ENCODE measurements at places on chromosomes 2 and 18. TPM values are rescaled to one million over a fixed set of nuclear protein-coding genes. Genes with fewer than 3 reads are reported as not detected.

DNA sequence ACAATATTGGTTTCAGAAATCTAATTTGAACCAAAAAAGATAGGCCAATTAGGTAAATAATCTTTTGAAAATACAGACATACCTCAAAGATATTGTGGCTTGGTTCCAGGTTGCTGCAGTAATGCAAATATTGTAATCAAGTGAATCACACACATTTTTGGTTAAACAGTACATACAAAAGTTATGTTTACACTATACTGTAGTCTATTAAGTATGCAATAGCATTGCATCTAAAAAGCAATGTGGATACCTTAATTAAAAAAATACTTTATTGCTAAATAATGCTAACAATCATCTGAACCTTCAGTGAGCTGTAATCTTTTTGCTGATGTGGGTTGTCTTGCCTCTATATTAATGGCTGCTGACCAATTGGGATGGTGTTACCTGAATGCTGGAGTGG, 67.3 kb downstream of the KYNU start:
- no peak for DNase-seq

- no peak for DNase-seq
Measured at GRCh38 chr2:128579825-128580224, 261.2 kb upstream of the HS6ST1 start.

DNA sequence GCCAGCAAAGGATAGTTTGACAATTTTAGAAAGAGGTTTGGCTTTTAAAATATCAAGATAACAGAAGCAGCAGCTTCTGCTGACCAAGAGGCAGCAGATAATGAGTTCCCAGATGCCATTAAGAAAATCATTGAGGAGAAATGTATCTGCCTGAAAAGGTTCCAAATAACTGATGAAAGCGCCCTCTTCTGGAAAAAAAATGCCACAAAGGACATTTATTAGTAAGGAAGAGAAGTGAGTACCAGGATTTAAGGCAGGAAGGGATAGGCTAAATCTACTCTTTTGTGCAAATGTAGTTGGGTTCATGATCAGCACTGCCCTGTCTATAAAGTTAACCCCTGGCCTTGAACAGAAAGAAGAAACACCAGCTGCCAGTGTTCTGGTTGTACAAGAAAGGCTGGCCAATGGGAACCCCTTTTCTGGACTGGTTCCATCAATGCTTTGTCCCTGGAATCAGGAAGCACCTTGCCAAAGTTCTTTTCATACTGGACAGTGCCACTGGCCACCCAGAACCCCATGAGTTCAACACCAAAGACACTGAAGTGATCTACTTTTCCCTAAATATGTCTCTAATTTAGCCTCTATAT, 40.6 kb downstream of the DHX57 start:
- DNase-seq = no peak

GRCh38 chr18:43160509-43160908, 45.0 kb upstream of the RIT2 start:
- no peak for DNase-seq

DNA sequence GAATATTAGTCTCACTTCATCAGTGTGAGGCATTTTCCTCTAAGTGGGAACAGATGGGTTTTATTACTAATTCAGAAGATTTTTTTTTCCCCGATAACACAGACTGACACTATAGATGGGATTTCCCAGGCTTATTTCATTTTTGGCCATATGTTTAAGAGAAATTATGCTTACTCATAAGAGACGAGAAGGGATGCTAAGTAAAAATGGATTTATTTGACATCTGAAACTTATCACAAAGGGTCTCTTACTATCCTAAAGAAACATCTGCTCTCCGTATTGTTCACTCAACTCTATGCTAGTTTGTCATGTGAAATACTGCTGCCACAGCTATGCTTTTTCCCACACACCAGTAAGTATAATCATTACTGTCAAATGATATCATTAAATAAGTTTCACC, 1476.3 kb downstream of the LRP1B start:
- DNase-seq = no peak

DNA sequence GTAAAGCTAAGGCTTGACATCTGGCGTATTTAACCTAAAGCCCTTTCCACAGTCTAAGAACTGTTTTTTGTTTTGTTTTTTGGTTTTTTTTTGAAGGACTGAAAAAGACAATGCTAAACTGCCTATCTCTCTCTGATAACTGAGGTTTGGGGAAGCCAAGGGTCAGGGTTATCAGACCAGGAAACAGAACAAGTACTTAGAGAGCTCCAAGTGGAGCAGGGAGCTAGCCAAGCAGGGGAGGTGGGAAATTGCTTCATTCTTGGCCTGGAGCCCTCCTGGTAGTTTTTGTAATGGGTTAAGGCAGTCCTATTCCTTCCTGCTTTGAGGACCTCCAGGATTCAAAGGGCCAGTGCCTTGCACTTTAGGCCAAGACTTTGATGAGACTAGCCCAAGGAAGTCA, 154.3 kb upstream of the LTBP1 start:
- no peak for DNase-seq

- no peak for DNase-seq
Measured at GRCh38 chr2:217215877-217216276, 356.0 kb upstream of the TNP1 start.

GRCh38 chr2:46471697-46472096, 7.7 kb upstream of the TMEM247 start:
- DNase-seq = no peak

DNA sequence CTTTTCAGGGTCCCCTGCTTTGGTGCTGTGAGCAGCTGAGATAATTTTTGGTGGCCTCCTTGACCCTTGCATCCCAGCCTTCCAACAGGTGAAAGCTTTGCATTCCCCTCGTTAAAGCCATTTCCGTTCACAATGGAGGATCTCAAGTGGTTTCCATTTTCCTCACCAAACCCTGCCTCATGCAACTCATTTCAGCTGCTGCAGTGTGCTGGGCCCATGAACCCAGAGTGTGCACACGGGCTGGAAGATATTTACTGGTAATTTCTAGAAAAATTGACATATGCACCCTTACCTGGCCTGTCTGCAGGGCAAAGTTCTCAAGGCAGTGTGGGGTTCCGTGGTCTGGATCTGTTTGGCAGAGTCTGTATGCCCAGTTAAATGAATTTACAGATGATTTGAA, 246.8 kb upstream of the HS6ST1 start:
- no peak for DNase-seq

DNA sequence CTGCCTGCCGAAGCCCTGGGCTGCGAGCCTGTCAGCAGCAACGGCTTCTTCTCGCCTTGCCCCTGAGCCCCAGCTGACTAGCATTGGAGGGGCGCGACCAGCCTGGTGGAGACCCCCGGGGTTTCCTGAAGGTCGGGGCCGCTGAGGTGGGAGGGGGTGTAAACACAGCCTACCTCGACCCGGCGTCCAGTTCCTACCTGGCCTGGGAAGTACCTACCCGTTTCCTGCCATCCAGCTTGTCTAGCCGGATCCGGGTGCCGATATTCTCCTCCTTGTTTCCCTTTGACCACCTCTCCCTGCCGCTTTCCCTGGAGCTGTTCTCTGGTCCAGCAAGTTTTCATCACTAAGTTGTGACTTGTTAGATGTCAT, 511 bp downstream of the MOB4 start:
- peak; percentile 27 for DNase-seq

DNA sequence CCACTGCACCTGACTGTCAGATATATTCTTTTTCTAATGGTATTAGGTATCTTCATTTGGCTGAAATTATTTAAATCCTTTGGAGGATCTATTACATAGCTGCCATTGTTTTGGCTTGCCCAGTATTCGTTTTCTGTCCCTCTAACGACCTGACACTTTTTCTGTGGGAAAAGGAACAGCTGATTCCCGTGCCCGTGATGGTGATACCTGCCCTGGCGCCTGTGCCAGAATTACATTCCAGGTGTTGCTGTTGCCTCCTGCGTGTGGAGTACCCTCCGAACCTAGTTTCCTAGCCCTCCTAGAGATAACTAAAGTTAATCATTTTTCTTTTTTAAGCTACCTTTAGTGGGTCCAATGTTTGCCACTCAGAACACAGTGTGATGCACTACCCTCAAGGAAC, 14.0 kb downstream of the HOXD1 start:
- no peak for DNase-seq

DNA sequence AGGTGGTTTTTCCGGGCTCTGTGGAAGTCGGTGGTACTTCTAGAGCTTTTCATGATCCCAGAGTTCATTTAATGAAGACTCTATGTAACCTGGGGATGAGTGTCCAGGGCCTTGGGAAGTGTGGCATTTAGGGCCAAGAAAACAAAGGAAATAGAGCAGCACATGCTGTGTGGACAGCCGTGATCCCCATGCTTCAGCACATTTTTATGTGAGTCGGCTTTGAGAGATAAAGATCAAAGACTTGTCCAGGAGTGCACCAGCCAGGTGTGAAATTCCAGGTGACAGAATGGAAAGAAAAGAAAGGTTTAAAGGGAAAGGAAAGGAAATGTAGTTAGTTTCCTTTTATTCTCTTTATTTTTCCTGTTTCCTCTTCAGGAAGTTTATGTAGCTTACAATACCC, 258.0 kb upstream of the NRP2 start:
- DNase-seq = no peak

DNA sequence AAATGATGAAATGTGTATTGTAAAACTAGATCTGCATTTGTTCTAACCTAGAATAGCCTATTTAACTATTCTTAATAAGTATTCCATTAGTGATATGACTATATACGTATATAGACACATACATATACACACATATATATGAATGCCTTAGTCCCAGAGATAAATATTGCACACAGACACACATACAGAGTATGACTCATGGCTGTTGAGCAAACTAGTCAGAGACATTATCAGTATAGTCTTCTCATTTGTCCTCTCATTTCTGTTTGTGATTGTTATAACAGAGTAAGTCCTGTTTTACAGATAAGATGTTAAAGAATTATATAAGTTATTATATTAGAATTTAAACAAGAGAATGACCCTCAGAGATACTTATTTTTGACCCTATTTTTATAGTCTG, 202.5 kb downstream of the CCDC102B start:
- DNase-seq = no peak

- DNase-seq = no peak
Measured at GRCh38 chr2:230234122-230234722, 8.7 kb downstream of the SP140 start.

DNA sequence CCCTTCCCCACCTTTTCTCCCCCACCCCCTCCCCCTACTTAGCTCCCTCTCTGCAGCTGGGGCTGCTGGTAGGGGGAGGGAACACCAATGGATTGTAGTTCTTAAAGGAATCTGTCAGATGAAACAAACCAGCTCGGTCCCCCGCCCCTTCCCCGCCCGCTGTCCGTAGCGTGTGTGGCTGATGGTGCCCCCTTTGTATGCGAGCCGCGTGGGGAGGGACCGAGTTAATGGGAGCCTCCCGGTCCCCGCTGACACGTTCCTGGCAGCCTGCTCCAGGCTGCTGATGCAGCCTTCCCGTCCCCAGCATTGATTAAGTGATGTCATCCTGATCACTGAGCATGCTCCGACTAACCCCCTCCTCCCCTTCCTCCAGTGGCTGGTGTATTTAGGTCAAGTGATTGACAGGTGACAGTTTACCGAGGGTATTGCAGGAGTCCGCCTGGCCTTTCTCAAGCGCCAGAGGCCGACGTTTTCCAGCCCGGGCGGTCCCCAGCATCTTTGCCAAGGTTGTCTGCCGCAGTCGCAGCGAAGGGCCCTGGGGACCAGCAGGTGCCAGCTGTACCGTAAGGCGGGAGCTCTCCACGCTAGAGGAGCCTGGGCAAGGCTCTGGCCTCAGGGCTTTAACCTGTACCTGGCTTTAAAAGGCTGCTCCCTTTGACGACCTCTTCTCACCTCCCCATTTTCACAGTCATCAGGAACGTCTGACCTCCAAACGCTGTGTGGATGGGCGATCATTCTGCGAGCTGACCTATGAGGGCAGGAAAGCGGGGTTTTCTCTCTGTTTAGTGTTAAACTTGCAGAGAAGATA, 1.8 kb downstream of the KIF5C start:
- DNase-seq = no peak

GRCh38 chr2:3465844-3466481, 53.4 kb downstream of the ADI1 start:
- peak; percentile 83 for DNase-seq

- DNase-seq = no peak
Measured at GRCh38 chr2:218755567-218756404, 26.2 kb upstream of the CYP27A1 start.

DNA sequence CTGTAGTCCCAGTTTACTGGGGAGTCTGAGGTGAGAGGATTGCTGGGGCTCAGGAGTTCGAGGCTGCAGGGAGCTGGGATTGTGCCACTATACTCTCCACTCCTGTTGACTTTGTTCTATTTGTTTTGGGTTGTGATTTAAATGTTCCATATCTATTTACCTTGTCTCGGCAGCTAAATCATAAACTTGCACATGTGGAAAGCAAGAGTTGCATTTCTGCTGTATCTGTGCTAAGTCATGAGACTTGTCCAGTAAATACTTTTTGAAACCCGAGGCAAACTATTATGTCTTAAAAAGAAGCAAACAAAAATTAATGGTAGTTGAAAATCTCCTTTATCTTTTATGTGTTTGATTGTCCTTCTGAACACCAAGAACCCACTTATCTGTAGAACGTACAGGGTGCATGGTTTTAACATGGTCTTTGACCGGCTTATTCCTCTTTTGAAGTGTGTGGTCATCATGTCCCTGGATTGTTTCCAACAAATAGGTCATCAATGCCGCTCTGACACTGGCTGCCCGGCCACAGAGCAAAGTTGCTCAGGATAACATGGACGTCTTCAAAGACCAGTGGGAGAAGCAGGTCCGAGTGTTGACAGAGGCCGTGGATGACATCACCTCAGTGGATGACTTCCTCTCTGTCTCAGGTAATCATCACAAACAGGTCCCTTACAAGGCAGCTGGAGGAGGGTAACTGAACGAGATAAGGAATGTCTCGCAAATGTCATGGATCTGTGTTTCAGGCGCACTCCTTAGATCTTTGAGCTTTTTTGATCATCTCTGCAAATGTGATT, 241.1 kb upstream of the LRRTM1 start:
- DNase-seq = no peak

GRCh38 chr2:177348733-177349693, 43.6 kb upstream of the AGPS start:
- DNase-seq = no peak

- DNase-seq = no peak
Measured at GRCh38 chr2:179447839-179448447, 183.3 kb upstream of the SESTD1 start.

- DNase-seq = no peak
Measured at GRCh38 chr2:232147440-232148077, 186.0 kb downstream of the DIS3L2 start.

GRCh38 chr18:79062806-79063205, 6.4 kb upstream of the ATP9B start:
- DNase-seq = no peak

- no peak for DNase-seq
Measured at GRCh38 chr2:38474715-38475566, 97.9 kb upstream of the ATL2 start.

Gene NDUFV2
- total RNA-seq = 80.3 TPM

Gene SERPINB10
- 1.5 TPM for total RNA-seq

Gene CRYGC
- total RNA-seq = not detected

Gene GPR39
- total RNA-seq = 8.1 TPM

Gene NRP2
- 108 TPM for total RNA-seq

Gene BOK
- 4.6 TPM for total RNA-seq

Gene CCDC148
- 4.9 TPM for total RNA-seq

Gene MZT2A
- 121 TPM for total RNA-seq
